ENCODE measurements at places on chromosomes 3 and 15. TPM values are rescaled to one million over a fixed set of nuclear protein-coding genes. Genes with fewer than 3 reads are reported as not detected.

DNA sequence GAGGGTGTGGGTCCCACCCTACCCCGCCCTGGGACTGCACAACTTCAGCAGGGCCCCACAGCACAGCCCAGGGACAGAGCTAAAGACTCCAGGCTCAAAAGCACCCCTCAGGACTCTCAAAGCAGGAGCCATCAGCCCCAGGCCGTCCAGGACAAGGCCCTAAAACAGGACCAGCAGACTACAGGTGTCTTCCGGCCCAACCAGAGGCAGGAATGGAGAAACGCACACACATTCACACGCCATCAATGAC is 26.1 kb downstream of the ATRIP start:
- DNase-seq: no peak

Gene CSTA
- 10.0 TPM for total RNA-seq

Gene CELSR3
- total RNA-seq: 0.79 TPM

GRCh38 chr3:64726414-64727090 is 38.8 kb upstream of the ADAMTS9 start:
- DNase-seq: no peak

GRCh38 chr3:152459118-152459515 is 190.4 kb downstream of the MBNL1 start:
- DNase-seq: no peak

- no peak for DNase-seq
Measured at GRCh38 chr3:46604127-46604526, 8.2 kb upstream of the FAM240A start.

Gene SLC12A8
- total RNA-seq: 2.9 TPM

DNA sequence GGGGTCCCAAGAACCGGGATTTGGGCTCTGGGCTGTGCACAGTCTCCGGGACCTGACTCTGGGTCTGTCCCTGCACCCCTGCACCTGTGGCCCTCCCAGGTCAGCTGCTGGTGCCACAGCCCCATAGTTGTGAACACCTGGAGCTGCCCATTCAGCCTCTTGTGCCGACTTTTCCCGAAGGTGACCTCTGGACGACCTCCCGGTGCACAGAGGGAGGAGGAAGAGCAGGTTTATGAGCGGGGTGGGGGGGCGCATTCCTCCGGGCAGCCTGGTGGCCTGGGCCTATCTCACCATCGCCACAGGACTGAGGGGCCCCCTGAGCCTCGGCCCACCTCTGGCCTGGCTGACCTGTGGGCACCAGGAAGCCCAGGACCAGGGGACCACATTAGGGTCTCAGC is 45.3 kb downstream of the DNAJB8 start:
- no peak for DNase-seq

- DNase-seq: no peak
Measured at GRCh38 chr15:94259121-94259751, 27.9 kb downstream of the MCTP2 start.

GRCh38 chr3:36257158-36257852 is 123.0 kb upstream of the STAC start:
- DNase-seq: no peak

Measured in urinary bladder (tissue), 4 donors.